G401 (cell line): ENCODE measurements at places on chromosomes 5 and 9. TPM values are rescaled to one million over a fixed set of nuclear protein-coding genes. Genes with fewer than 3 reads are reported as not detected.

GRCh38 chr5:169037466-169037865, 263.5 kb downstream of the SLIT3 start:
- no peak for DNase-seq

DNA sequence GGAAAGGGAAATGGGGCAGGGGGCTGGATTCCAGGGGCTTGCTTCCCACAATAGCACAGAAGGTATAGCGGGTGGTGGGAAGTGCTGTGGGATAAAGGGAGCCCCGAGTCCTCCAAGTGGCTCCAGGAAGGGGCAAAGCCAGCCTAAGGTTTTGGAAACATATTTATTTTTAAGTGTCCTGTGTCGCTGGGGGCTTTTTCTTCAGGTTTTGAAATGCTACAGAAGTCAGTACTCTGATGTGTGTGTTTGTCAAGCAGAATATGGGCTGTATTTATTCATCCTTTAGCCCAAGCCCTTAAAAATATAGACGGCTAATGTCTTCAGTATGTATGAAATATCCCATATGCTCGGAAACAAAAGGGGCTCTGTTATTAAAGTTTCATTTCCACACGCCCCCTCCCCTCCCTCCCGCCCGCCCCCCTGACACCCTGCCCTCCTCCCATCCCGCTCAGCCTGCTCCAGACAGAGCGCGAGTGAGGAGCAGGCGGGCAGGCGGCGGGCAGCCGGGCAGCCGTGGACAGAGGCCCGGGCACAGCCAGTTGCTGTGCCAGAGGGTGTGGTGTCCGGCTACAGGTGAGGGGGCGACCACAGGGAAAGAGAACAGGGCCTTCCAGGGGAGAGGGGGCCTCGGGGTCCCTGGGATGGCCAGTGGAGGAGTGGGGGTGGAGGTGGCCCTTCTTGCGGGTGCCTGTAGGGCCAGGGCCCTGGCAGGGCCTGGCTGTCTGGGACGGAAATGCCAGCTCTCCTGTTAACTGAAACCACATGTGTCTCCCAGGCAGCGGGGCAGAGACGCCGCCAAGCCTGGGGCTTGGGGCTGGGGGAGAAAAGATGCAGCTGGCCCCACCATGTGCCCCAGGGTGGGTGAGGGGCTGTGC, 39.6 kb upstream of the SYNPO start:
- DNase-seq: no peak

DNA sequence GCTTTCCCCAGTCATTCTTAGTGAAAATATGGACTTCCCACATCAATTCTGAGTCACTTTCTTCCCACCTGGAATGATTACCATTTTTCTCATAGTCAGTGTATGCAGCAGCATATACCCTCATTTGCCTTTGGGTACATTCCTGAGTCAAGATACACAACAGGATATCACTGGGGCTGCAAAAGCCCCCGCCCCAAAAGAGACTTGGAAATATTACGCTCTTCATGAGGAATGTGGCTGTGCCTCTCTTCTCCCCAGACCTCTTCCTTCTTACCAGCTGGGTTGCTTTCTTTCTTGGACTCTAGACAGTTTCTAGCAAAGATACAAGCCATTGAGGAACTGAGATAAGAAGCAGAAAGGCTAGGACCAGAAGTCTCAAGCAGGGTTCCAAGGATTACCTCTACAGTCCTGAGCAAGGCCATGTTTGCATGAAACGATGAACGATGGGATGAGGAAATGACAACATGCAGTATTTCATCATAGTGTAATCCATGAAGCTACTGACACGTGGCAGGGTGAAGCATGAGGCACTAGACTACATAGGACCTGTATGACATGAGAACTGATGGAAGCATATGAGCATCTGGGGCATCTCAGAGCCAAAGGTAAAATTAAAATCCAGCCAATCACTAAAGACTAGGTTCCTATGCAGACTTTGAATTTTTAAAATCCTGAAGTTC, 218.1 kb downstream of the RAB3C start:
- no peak for DNase-seq

DNA sequence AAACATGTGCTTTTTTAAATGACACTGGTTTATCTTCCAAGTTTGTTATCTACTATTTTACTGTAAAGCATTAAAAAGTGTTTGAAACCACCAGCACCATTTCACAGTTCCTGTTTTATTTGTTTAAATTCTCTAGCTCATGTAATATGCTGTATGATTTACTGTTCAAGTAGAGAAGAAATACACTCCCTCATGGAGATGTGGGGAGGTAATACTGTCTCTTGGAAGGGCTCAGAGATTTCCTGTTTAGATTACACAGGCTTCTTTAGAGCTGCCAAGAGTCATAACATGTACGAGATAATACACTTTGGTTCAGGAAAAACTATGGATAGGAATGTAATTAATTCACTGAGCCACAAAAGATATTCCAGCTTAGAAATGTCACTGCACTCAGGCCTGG, 135.0 kb upstream of the CCDC152 start:
- DNase-seq: no peak

- DNase-seq: no peak
These were observed at the start of gene CDHR2 for GRCh38 chr5:176548967-176549444. CDHR2 (plus strand) TSS chr5:176549342; CDS start chr5:176565353, 16,011 bp downstream.

DNA sequence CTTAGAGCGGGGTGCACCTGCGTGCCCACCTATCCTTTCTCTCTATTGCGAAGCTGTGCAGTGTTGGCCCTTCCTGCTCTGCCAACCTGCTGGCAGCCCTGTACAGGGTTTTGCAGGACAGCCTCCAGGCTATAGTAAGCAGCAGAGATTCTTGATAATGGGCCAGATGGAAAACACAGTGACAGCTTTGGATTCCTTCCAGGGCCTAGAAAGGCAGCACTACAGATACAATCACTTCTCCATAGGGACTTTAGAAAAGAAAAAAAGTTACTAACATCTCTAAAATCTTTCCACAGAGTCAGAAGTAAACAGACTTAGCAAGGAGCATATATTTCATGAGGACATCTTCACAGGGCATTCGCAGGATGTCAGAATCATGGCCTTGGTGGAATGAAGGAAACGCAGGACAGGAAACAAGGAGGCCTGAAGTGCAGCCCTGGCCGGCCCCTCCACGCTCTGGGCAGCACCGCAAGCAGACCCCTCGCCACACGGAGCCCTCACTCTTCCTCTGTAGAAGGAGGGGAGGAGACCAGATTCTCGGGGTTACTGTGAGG, 172.1 kb upstream of the GAS1 start:
- peak; percentile 11 for DNase-seq

DNA sequence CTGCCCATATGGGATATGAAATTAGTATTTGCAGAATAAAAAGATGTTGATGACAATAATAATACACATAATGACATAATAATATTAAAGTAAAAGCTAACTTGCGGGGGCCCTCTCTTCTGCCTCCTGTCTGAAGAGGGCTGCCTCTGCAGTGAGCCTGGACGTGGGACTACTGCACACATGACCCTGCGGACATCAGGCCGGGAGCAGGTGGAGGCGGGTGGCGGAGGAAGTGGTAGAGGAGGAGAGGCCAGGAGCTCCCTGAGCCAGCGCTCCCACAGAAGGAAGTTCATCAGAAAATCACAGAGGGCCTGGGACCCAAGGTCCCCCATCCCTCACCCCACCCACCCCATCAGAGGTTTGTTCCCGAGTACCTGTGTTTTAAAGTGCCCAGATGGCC, 60.5 kb downstream of the ROPN1L start:
- DNase-seq: no peak

DNA sequence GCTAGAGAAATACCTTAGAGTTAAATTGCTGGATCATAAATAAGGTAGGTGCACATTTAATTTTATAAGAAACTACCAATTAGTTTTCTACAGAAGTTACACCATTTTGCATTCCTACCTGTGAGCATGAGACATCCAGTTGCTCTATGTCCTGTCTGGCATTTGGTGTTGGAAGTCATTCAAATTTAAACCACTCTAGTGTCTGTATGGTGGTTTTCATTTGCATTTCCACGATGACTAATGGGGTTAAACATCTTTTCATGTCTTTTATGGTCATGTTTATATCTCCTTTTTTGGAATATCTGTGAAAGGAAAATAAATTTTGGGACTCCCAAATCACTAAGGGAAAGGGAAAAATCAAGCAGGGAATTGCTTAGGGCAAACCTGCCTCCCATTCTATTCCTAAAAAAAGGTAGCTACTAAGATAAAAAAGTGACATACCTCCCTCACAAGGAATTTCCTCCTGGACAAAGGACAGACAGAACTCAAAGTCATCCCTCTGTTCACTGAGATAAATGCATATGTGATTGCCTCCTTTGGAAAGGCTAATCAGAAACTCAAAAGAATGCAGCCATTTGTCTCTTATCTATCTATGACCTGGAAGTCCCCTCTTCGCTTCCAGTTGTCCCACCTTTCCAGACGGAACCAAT, 31.6 kb upstream of the ADCY2 start:
- DNase-seq: no peak

DNA sequence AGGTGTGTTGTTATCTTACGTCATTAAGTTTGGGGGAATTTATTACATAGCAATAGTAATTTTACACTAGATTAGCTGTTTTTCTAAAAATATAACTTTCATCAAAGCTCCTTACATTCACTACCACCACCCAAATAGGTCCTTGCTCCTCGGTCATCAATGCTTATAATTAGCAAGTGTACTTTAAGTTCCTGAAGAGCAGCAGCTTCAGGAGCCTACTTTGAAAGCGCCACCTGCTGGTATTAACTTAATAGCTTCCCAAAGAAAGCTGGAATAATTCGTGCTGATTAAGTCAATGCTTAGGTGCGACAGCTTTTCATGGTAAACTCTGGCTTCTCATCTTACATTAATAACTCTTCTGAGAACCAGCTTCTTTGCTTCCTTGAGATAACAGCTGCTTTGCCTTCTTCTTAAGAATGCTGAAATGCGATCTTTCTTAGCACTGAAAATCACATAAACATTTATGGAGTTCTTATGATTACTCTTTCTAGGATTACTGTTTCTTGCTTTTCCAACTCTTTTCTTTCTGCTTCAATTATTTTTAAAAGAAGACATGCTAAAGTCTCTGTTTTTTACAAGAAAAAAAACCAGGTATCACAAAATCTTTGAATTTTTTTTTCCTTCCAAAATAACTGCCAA, 10.0 kb upstream of the C5 start:
- DNase-seq: peak; percentile 77

DNA sequence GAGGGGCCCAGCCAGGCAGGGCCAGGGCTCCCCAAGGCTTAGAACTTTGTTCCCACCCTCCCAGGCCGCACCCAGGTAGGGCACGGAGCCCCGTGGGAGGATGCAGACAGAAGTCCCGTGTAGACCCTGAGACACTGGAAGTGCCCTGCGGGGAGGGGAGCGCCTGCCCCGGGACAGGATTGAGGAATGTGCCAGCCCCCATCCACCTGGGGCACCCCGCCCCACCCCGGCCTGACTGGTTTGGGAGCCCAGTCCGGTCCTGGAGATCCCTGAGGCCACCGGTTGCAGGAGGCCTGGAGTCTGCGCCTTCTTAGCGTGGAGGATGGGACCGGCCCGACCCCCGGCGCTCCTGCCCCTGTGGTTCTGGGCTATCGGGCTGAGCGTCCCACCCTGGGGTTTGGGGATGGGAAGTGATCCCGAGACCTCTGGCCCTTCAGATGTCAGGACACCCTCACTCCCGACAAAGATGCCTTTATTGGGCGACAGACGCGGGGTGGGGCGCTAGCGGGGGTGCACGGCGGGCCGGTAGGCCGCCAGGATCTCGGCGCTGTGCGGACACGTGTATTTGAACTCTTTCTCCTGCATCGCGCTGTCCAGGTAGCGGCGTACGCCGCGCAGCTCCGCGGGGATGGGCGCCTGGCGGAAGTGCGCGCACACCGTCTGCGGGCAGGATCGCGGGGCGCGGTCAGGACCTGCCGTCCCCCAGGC, 2.0 kb downstream of the CLIC3 start:
- no peak for DNase-seq

DNA sequence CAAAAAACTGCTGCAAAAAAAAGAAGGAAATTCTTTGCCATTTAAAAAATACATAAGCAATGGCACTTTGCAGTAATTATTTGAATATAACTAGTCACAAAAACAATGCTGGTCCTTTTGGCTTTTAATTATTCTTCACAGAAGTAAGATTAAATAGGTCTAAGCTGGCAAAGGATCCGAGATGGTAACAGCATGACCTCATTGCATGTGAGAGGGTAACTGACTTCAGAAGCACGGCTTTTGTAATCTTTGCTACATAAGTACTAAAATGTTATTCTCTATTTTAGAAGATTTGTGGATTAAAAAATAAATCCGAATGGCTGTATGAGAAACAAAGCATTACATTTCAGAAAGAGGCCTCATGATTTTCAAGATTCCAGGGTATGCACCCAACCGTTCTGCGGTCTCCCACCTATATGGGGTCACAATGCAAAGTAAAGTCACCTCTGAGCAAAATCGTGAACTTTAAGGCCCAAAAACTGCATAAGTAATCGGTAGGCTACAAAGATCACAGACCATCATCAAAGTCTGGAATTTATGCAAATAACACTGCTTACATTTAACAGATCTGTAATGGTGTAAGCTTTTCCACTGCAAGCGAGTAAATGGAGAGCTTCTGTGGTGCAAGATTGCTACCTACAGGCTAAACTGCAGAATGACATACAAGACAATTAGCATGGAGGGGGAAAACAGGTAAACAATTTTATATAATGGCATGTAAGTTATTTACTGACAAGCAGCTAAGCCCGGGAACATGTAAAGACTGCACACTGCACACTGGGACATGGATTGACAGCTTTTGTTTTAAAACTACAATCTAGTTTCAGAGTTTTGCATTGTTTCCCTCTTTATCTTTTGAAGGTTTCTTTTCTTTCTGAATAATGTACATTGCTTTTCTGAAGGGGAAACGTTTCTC, 231.6 kb downstream of the SLF1 start:
- peak; percentile 92 for DNase-seq

The TPPP gene
- total RNA-seq: 0.62 and 1.2 TPM in 2 replicates
